ENCODE measurements at places on chromosomes 2 and 18.

GRCh38 chr2:178283341-178283918, 89.1 kb downstream of the OSBPL6 start:
- DNase-seq: no peak

DNA sequence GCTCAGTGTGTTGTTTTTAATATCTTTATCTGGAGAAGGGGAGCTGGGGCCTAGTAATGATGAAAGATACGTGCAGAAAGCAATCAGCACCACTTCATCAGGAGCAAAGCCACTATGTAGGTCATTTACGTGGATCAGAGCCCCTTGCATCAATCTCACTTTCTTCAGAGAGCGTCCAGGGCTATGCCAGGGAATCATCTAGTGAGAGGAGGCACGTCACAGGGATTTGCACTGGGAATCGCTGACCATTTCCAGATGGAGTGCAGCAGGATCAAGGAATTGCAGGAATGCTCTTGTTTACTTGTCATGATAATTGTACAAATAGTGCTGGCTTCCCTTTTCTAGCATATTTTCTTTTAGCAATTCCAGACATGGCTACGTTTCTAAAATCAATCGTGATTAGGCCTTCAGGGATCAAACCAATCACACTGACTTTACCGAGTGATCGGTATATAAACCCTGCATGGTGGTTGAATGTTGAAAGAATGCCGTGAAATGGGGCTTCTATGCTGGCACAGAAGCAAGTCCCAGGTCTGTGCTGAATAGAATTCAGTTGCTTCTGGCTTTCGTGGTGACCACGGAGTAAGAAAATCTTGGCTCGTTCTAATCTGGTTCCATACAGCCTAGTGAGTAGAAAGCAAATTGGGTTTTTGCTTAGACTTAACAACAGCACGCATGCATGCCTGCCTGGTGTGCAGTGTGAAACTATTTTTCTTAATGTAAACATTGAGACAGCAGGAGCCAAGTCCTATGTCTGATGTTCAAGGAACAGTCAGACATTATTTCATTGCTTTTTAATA, 122.8 kb downstream of the TMEM200C start:
- DNase-seq: no peak

DNA sequence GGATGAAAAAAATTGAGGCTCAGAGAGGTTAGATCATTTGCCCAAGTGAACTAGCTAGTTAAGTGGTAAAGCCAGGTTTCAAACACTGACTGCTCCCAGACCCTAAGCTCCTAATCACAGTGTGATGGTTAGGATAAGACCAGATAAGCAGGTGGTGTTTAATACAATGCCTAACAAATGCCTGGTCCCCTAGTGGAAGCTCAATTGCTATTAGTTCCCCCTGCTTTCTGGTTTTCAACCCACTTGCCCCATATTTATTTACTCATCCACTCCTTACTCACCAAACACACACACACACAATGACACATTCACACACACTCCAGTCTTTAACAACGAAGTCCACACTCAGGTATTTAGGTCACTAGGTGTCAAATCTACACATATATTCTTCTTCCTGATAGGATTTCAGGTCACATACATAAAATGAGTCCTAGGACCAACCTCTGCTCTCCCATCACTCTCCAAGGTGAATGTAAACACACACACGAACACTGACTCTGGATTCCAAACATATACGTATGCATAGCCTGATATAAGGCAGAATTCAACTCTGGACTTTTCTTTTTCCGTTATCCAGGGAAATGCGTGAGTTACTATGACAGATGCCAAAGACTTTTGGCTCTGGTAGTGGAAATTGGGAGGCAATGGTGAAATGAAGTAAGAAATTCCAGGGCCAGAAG, 73.6 kb upstream of the TSPYL6 start:
- DNase-seq: no peak

DNA sequence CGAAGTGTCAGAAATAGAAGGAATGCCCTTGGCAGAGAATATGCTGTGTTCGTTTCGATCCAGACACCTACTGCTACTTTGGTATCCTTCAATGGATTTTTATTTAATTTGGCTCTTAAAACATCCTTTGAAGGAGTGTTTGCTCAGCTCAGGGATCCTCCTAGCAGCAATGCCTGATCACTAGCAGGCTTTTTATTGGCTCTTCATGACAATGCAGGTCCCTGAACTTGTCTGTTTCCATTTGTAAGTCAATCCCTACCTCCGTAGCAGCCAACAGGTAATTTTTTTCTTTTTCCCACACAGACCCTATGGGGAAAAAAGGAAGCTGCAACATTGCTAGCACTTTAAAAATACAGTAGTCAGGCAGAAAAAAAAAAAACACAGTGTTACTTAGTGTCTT, 366.2 kb upstream of the LRRTM1 start:
- no peak for DNase-seq

DNA sequence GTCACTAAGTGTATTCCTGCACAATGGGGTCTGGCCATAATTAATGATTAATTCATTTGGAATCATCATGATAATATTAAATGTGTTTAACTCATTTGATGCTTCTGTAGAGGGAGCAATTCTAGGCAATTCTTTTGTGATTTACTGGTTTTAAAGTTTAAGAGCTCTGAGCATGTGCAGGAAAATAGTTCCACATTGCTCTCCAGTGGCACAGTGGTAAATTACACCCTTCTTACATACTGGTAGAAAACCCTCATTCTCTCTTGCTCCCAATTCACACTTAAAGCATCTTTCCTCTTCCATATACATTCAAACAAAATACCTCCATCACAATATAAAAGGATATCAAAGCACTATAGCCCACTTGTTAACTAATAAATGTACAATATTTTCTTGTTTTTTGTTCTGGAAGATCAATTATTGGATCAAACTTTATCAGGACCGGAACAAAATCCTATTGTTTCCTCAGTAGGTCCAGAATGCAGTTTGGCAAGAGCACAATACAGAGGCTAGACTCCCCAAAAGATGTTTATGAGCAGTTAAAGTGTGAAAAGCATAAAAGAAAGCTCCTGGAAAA, 844.3 kb downstream of the MBD2 start:
- DNase-seq: no peak

- no peak for DNase-seq
These were observed 184.1 kb upstream of the ACVR2A start for GRCh38 chr2:147660680-147661079.

- no peak for DNase-seq
These were observed 6.8 kb upstream of the DNAJB2 start for GRCh38 chr2:219272356-219272755.

DNA sequence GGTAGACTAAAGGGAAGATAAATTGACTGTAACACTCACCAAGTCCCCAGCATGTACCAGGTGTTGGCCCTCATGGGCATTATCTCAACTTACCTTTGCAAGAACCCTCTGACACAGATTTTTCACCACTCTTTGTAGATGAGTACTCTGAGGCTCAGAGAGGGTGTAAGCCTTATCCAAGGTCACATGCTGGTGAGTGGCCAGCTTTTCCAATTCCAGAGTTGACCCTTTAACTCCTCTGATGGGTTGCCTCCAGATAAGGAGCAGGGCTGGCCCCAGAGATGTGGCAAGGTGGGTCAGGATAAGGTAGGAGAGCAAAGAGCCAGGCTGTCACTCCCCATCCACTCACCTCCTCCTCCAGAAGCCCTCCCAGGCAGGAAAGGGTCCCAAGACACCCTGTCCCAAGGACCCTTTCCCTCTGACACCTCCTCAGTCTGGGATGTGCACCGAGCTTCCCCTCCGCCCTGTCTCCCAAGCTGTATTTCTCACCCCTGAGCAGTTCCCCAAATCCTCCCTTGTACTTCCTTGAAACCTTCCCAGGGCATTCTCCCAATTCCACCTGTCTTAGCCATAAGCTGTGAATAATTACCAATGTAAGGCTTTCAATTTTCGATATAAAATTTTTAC, 165.9 kb downstream of the ZFP36L2 start:
- no peak for DNase-seq

DNA sequence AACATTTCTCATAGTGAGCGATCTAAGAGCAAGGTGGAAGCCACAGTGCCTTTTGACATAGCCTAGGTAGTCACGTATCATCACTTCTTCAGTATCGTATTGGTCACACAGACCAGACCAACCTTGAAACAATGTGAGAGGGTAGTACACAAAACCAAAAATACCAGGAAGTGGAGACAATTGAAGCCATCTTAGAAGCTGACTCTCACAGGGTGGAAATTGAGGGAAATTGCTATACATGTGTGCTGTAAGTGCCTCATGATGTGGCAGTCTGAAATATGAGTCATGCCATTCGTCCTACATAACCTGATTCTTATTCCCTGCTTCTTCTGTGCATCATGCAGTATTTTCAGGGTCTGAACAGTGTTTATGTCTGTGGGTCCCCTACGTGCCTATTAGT, 62.3 kb upstream of the STON1 start:
- DNase-seq: no peak

DNA sequence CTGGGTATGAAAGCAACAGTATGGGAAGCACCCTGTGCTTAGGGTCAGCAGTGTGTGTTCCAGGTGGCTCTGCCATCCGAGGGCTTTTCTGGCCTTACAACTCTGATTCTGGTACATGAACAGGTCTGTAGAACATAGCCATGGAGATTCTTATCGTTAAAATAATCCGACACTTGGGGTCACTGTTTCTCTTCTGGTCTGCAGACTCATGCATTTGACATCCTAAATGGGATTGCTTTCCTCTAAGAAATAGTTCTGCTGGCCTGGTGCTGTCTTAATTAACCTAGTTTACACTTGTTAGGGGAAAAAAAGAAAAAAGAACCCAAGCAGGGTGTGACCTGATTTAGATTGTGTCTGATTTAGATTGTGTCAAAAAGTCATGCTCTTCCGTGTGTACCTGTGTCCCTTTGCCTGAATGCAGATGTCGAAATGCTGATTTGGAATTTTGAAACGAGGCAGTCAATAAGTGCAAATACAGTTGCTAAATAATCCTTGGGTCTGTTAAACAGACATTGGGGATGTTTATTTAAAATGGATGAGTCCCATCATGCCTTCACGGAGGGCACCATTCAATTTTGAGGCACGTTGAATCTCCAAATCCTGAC, 59.6 kb downstream of the TRPM8 start:
- no peak for DNase-seq

DNA sequence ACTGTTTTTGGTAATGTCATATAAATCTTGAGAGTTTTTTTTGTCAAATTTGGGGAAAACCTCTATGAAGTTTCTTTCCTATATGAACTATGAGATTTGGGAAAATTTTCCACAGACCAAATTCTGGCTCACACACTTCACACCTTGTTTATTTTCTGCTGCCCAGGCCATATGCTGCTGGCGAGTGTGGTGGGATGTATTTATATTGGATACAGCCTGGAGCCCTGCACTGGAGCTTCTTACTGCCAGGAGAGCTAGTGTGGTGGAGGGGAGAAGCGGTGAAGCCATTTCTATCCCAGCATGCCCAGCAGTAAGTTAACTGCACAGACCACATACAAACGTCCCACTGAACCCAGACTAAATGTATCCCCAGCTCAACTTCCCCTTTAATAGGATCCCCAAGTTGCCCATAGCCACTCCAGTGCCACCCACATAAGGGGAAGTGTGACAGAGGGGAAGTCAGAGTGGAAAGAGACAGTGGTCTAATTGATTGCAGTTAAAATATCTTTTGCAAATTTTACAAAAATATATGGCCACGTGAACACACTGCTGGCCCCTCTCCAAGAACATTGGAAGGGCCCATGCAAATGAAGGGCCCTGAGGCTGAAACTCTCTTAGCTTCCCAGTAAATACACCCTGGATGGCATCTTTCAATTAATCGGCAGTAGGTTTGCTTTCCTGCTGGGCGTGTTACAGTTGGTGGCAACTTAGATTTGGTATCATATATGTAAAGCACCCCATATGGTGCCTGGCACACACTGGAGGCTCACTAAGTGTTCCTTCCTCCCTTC, 146.6 kb upstream of the ITGA6 start:
- no peak for DNase-seq

DNA sequence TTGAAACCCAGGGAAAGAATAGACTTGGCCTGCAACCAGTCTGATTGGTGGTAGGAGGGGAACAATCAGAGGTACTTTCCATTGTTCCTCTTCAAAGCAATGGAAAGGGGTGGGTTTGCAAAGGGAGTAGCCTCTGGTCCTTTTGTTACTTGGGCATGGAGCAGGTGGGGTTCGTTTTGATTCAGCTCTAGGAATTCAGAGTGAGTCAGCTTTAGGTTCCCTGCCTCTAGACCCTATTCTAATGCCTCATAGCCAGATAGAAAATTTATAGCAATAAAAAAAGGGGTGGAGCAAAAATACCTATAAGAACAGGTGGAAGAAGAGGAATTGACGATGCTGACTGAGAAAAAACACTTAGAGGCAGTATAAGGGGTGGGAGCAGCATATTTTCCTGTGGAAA, 636.4 kb downstream of the PLCL1 start:
- DNase-seq: no peak

DNA sequence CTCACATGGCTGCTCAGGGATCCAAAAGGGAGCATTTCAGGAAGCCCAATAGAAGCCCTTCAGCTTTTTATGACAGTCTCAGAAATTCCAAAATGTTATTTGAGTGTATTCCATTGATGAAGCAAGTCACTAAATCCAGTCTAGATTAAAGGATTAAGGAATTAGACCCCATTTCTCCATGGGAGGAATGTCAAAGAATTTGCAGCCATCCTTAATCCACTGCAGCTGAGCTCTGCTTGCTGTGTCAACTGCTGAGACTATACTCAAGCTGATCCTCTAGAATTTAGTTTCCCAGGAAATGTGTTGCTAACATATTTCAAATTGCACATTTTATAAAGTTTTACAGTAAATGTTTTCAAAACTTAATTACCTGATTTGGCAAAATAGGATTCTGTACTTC, 28.4 kb upstream of the C2orf69 start:
- no peak for DNase-seq

DNA sequence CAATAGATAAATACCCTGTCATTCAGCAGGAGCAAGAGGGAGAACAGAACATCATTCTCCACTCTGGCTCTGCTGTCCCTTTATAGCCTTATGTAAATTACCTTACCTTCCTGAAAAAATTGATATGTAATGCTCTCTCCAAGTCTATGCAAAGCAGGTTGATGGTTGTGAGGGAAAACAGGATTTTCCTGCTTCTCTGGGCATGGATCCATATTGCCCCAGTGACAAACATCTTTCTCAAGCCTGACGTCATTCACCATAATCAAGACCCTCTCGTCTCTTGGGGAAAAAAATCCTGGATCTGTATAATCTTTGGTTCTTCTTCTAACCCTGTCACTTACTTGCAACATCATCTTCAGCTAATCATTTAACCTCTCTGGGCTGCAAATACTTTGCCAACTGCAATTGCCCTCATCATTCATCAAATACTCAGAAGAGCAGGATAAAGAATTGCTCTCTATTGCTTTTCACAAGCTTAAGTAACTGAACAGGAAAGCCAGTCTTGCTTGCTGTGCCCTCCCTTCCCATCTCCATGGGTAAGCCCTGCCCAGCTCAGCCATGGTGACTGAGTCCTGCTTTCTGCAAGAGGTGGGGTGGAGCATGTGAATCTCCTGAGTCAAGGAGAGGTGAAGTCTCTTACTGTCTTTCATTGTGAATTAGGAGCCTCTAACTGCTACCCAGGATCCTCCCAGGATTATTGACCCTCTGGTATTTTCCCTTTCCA, 123.7 kb upstream of the KLF7 start:
- no peak for DNase-seq
